ENCODE measurements at places on chromosomes 1 and 21.

GRCh38 chr1:228477263-228477662, 9.9 kb upstream of the RNF187 start:
- peak; percentile 78 for DNase-seq

DNA sequence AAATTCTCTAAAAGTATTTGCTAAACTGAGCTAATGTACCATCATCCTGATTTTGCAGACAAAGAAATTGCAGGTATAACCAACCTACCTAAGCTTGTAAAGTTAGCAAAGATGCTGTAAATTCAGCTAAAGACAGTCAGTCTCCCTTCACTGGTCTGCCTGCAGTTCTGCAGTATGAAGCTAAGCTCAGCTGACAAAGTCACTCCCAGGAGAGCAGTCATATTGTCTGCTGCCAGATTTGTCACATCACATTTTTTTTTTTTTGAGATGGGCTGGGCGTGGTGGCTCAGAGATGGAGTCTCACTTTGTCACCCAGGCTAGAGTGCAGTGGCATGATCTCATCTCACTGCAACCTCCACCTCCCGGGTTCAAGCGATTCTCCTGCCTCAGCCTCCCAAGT, 8.9 kb upstream of the CMPK1 start:
- no peak for DNase-seq

DNA sequence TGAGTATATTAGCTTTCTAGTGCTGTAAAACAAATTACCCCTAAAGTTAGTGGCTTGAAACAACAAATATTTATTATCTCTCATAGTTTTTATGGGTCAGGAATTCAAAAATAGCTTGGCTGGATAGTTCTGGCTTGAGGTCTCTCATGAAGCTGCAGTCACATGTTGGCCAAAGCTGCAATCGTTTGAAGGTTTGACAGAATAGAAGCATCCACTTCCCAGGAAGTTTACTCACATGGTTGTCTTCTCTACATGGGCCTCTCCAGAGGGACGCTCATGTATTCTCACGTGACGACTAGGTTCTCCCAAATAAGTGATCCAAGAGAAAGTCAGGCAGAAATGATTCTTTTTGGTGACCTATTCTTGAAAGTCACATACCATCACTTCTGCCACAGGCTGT, 99.1 kb downstream of the NIBAN1 start:
- no peak for DNase-seq

- no peak for DNase-seq
Observed at GRCh38 chr1:157409927-157410326, 142.4 kb downstream of the FCRL5 start.

DNA sequence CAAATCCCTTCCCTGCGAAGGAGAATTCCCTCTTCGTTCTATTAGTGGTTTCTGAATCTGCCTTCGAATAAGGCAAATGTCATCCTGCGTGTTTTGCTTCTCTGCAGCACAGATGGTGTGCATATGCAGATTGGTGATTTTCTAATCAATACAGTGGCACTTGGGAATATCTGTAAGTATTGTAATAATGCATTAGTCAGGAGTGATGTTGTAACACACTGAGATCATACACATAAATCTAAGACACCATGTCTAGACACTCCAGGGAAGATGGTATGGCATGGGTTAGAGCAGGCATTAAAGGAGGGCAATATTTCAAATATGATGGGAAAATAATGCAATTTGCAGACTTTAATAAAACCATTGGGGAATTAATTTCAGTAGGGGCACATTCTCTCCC, 513.2 kb upstream of the PTBP2 start:
- DNase-seq, result no peak

DNA sequence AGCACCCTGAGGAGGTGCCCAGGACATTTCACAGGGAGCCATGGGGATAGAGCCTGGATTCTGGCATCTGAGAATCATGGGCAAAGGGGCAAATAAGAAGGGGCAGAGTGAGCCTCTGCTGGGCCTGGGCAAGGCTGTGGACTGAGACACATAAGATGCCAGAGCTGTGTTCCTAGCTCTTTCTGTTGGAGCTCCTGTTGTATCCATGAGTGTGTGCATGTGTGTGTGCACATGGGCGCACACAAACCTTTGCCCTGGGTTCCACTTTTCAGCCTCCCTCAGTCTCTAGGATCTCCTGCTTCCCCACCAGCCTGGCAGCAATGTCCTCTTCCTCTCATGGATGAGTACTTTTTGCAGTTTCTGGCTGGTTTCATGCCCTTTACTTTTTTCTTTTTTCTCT, 44.0 kb downstream of the ATF3 start:
- no peak for DNase-seq

- DNase-seq, result no peak
Observed at GRCh38 chr1:11800391-11800755, 5.4 kb downstream of the MTHFR start.

DNA sequence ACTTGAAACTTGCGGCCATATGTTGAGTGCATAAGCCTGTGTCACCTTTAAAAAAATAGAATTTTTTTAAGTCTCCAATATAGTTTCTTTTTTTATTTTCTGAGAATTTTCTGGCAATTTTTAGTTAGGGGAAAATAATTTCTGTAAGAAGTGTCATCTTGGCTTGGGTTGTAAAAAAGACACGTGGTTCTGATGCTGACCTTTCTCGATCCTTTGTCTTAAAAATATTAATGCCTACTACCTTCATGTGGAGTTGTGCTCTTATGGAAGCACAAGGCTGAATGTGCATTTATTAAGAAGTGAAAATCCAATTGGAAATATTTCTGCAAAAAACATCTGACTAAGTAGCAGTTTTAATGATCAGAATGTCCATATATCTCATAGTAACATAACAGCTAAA, 3.5 kb downstream of the ELAVL4 start:
- DNase-seq, result no peak

- no peak for DNase-seq
Observed at GRCh38 chr1:3864884-3865283, 7.6 kb downstream of the DFFB start.

GRCh38 chr1:51518033-51518585, 957 bp downstream of the EPS15 start:
- peak; percentile 44 for DNase-seq

GRCh38 chr1:150309758-150310508, 11.4 kb upstream of the PRPF3 start:
- DNase-seq, result no peak

GRCh38 chr1:40318970-40319621, 2.0 kb upstream of the COL9A2 start:
- DNase-seq, result no peak

Data from NCI-H524 (cell line).